ENCODE measurements at places on chromosomes 4 and X.

GRCh38 chr4:112646632-112647537 is 9.9 kb downstream of the LARP7 start:
- no peak for DNase-seq

DNA sequence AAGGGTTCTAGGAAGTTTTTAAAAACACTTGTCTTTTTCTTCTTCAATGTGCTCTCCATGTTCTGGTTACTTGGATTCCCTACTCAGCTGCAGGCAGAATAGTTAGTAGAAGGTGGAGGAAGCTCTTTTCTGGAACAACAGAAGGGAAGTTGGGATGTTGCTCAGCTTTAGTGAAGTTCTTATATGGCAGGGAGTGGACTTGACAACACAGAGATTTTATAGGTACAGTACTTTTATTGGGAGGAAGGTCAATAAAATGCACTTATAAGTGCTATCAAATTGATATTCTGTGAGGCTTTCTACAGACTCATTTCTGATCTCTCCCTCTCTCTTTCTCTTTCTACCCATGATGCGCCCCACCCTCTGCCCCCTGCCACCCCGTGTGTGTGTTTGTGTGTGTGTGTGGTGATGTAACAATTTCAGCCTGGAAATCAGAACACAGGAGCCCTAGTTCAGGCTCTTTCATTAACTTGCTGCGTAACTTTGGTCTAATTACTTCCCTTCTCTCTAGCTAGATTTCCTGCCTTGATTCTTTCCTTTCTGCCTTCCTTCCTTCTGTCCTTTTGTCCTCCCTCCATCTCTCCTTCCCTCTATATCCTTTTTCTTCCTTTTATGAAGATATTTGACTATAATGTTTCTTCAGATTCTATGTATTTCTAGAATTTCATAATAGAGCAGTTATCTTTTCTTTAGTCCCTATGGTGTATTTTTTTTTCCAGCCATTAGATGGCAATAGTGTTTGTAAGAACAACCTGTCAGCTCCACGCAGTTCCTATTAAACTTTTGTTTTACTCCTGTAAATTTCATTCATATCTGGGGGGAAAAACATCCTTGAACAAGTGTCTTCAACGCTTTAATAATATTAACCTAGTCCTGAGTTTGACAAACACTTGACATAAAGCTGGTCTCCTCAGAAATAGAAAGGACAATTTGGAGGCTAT is 37.1 kb downstream of the HEPH start:
- DNase-seq: no peak

GRCh38 chr4:174578366-174578765 is 56.1 kb upstream of the HPGD start:
- DNase-seq: no peak

DNA sequence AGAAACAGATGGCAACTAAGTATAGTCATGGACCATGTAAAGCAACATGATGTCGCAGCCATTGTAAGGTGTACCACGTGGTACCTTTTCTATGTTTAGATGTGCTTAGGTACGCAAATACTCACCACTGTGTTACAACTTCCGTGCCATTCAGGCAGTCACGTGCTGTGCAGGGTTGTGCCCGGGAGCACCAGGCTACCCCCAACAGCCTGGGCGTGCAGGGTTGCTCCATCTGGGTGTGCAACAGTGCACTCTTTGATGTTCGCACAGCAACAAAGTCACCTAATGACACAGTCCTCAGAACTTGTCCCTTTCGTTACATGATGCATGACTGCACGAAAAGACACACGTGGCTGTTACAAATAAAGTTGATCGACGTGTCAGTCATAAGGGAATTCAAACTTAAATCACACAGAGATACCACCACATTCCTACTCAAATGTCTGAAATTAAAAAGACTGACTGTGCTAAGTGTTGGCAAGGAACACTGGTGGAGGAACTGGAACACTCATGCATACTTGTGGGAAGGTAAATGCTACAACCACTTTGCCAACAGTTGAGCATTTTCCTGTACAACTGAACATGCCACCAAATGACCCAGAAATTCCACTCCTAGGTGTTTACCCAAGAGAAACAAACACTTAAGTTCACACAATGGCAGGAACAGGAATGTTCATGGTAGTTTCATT is 24.3 kb downstream of the CPLX1 start:
- no peak for DNase-seq

GRCh38 chr4:169269916-169270809 is 593 bp downstream of the SH3RF1 start:
- DNase-seq: no peak

DNA sequence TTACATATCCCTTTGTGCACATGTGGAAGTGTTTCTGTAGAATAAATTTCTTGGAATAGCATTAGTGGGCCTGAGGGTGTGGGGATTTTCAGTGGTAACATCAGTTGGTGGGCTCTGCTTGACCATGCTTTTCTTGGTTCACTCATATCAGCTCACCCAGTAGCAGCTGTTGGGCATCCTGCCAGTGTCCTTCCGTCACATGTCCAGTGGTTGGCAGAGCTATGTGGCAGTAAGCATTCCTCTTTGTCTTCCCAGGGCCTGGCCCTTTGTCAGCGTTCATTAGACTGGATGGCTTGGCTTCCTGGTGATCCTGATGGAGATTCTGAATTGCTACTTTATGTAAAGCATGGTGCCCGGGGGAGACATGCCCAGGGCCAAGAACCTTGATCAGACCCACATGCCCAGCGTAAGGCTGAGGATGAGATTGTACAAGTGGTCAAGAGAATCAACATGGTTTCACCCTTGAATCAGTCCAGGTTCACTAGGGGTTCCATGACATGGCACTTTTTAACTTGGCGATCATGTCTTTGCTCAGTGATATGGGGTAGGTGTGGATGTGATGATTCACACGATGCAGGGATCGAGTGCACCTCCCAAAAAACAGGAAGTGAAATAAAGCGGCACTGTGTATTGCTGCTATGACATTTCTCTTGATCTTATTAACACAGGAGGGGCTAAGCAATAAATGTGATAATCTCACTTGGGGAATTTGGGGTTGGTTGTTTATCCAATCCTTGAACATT is 72.1 kb upstream of the IGFBP7 start:
- no peak for DNase-seq

DNA sequence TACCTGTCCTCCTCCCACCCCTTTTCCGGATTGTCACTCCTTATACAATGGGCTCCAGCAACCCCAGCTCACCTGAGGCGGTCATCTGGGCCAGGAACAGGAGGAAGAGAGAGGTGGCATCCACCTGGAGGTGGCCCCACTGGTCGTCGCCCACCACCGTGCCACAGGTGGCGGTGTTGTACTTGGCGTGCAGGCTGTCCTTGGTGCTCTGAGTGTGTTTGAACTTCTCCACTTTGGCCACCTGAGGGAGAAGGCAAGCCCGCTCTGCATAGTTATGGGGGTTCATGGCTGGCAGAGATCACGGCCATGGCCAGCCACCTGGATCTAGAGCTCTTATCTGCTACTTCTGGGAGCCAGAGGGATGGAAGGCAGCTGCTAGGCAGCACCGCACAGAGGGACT is 32.9 kb downstream of the PHKA2 start:
- DNase-seq: no peak

DNA sequence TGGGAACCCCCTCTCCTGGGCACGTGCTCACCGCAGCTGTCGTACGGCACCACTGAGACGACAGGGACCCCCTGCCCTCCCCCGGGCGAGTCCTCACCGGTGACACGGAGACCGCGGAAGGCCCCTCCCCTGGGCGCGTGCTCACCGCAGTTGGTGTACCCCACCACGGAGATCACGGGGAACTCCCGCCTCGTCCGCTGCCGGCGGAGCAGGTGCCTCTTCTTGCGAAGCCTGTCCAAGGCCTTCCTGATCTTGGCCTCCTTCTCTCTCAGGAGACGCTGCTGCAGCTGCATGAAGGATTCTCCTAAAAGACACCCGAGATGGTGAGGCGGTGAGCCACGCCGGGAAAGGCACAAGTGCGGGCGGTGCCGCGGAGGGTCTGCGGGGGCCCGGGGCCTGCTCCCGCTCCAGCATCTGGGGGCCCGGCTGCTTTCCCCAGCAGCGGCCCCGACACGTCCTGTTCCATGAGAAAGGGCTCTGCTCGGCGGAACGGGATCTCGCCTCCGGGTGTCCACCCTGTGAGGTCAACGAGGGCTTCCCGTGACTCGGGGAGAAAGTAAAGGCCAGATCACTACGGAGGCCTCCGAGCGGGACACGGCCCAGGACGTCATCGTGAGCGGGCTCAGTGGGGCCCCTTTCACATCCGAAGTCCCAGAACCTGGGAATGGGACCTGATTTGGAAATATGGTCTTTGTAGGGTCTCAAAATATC is 5.8 kb downstream of the GTPBP6 start:
- no peak for DNase-seq

- DNase-seq: no peak
Observed at GRCh38 chrX:13007519-13008188, 32.7 kb downstream of the TMSB4X start.

DNA sequence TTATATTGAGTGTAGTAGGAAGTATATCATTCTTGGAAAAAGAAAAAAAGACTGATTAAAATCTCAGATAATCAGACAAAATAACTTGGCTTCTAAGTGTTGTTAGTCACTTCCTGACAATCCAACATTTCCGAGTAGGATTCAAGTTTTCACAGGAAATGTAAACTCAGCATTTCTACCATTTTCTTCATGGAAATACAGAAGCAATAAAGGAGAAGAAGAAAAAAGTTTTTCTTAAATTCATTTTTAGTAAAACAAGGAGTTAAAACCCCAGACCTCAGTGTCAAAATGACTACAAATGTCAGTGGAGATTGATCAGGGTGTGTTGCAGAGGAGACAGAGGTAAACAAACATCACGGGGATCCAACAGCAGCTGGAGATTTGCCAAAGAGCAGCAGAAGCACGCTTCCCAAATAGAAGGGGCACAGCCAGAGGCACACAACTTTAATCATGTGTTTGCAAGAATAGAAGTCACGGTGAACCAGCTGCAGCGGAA is 129.3 kb upstream of the FAM9B start:
- DNase-seq: no peak

GRCh38 chrX:66544181-66544580 is 94.7 kb downstream of the EDA2R start:
- DNase-seq: no peak

DNA sequence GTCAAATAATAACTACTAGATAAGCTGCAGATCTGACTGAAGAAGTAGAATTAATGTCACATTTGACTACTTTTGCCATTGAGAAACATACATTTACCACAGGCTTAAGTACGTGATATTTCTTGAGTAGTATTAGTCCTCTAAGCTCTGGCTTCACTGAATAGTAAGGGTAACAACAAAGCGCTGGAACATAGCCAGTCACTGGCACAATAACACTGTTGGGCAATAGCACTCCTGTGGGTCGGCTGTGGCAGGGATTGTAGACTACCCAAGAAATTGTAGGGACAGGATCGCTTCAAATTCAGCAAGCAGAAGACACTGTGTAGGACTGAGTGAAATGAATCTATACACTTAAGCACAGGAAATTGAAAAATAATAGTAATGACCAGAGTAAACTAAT is 27.1 kb upstream of the IL15 start:
- no peak for DNase-seq

- no peak for DNase-seq
Observed at GRCh38 chr4:158913766-158914165, 144.9 kb downstream of the FNIP2 start.

DNA sequence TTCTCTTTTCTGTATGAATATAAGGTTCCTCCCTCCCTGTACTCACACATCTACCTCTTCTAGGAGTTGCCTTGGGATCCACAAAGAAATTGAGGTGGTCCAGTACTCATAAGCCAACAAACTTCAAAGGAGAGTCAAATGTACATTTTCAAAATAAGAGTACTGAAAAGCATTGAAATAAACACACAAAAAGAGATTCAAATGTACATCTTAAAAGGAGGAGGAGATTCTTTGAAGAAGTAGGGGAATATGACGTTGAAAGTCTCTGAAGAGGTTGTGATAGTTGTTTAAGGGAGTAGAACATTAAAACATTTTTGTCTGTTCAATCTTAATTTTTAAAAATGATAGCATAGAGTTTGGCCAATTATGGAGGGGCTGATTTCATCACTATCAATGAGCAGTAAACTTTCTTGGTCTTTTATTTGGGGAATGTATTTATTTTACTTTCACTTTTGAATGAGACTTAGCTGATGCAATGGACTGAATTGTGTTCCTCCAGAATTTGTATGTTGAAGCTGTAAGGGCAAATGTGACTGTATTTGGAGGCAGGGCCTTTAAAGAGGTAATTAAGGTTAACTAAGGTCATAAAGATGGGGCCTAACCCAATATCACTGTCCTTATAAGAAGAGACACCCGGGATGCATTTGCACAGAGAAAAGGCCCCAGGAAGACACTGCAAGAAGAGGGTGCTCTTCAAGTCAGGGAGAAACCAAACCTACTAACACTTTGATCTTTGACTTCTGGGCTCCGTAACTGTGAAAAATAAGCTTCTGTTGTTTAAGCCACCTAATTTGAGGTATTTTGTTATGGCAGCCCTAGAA is 226.3 kb upstream of the PGRMC2 start:
- DNase-seq: no peak

DNA sequence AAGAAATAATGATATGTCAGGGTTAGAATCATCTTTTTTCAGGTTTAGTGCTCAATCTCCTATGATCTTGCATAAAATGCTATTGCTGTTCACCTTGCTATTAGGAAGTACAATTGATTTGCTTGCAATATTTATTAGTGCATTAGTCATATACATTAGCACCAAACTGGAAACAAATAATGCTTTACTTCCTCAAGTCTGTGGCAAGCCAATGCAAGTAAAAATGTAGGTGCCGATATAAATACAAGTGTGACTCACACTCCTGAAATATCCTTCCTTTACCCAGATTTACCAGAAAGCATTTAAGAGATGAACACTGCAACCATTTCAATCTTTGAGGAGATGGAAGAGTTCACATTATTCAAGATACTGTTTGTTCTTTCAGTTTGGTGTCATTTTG is 1487.7 kb upstream of the ADGRL3 start:
- no peak for DNase-seq

DNA sequence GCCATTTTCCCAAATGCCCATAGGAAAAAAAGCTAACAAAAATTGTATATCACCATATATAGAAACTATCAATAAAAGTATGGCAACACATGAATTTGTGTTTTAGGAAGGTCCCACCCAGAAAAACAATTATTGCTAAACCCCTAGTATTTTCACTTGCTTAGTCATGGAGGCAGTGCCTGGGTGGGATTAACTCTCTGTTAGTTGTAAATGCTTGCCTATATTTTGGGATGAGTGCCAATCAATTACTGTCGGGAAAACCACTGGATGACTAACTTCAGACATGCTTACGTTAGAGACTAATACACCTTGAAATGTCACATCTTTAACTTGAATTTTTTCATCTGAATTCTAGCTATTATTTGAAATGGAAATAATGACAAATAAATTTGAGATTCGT is 33.9 kb downstream of the TMPRSS11A start:
- no peak for DNase-seq

GRCh38 chr4:128916832-128917231 is 107.3 kb downstream of the JADE1 start:
- DNase-seq: no peak

GRCh38 chr4:19213388-19213787 is 1038.3 kb upstream of the SLIT2 start:
- no peak for DNase-seq
